A549 treated with RU486 at 1 μM for 4 hours (cell line): ENCODE measurements at places on chromosomes 11 and 22. TPM values are rescaled to one million over a fixed set of nuclear protein-coding genes. Genes with fewer than 3 reads are reported as not detected.

The OR52N4 gene
- not detected in 5 replicates for total RNA-seq

The CNIH2 gene
- total RNA-seq = 1.4 to 3.7 TPM (median 2.9 TPM) in 5 replicates

The FGF19 gene
- 0.09 to 0.12 TPM in 2 of 5 replicates, not detected in the others for total RNA-seq

The PELI3 gene
- 4.3 to 6.6 TPM (median 5.7 TPM) in 5 replicates for total RNA-seq

The ZNF70 gene
- 0.78 to 1.0 TPM (median 1.0 TPM) in 5 replicates for total RNA-seq

The IL17REL gene
- 0.02 TPM in 1 of 5 replicates, not detected in the others for total RNA-seq

The MPZL2 gene
- 0.06 to 0.19 TPM in 2 of 5 replicates, not detected in the others for total RNA-seq

The OR2AT4 gene
- total RNA-seq = not detected in 5 replicates

The MRGPRE gene
- total RNA-seq = 0.17 to 0.18 TPM in 2 of 5 replicates, not detected in the others

The DEUP1 gene
- not detected in 5 replicates for total RNA-seq

The DEFB131B gene
- not detected in 5 replicates for total RNA-seq

The OR10A4 gene
- not detected in 5 replicates for total RNA-seq

The PLAAT2 gene
- 0.23 to 0.27 TPM in 2 of 5 replicates, not detected in the others for total RNA-seq

The TUB gene
- 5.2 to 8.0 TPM (median 7.4 TPM) in 5 replicates for total RNA-seq

The RFPL2 gene
- 0.09 to 0.23 TPM (median 0.13 TPM) in 4 of 5 replicates, not detected in the other for total RNA-seq

The KCNK4 gene
- total RNA-seq = 0.21 TPM in 1 of 5 replicates, not detected in the others

The APOBEC3F gene
- 1.9 to 2.8 TPM (median 2.1 TPM) in 5 replicates for total RNA-seq

The TPCN2 gene
- 9.1 to 13.9 TPM (median 12.4 TPM) in 5 replicates for total RNA-seq

The MOV10L1 gene
- total RNA-seq = not detected in 5 replicates

The MFRP gene
- not detected in 5 replicates for total RNA-seq

The TRPC6 gene
- total RNA-seq = 0.94 to 1.4 TPM (median 1.1 TPM) in 5 replicates

The MS4A15 gene
- not detected in 5 replicates for total RNA-seq

The LMO2 gene
- 0.31 to 0.97 TPM (median 0.55 TPM) in 5 replicates for total RNA-seq

The NLRP14 gene
- not detected in 5 replicates for total RNA-seq

The LARGE1 gene
- 2.8 to 5.8 TPM (median 3.9 TPM) in 5 replicates for total RNA-seq

The CNGA4 gene
- total RNA-seq = 0.07 to 0.19 TPM (median 0.09 TPM) in 3 of 5 replicates, not detected in the others

The KDM4E gene
- not detected in 5 replicates for total RNA-seq

The APOL5 gene
- not detected in 5 replicates for total RNA-seq

The OR5F1 gene
- not detected in 5 replicates for total RNA-seq

The DAGLA gene
- total RNA-seq = 3.7 to 6.4 TPM (median 5.9 TPM) in 5 replicates

The DTX4 gene
- total RNA-seq = 4.1 to 5.7 TPM (median 5.2 TPM) in 5 replicates

The OTOG gene
- total RNA-seq = not detected in 5 replicates

The NRIP3 gene
- 0.83 to 1.4 TPM (median 0.98 TPM) in 5 replicates for total RNA-seq

The IGLL1 gene
- total RNA-seq = not detected in 5 replicates

The CSNK2A3 gene
- 1.9 to 2.8 TPM (median 2.2 TPM) in 5 replicates for total RNA-seq

The AIFM3 gene
- 1.0 to 4.8 TPM (median 3.3 TPM) in 5 replicates for total RNA-seq

The MUC5AC gene
- 1.9 to 4.0 TPM (median 3.4 TPM) in 5 replicates for total RNA-seq

The MPPED2 gene
- not detected in 5 replicates for total RNA-seq

The MRE11 gene
- total RNA-seq = 9.0 to 19.1 TPM (median 15.4 TPM) in 5 replicates

The CD248 gene
- 0.05 TPM in 1 of 5 replicates, not detected in the others for total RNA-seq
